EL (cell line): ENCODE measurements at places on chromosomes 5 and 9.

DNA sequence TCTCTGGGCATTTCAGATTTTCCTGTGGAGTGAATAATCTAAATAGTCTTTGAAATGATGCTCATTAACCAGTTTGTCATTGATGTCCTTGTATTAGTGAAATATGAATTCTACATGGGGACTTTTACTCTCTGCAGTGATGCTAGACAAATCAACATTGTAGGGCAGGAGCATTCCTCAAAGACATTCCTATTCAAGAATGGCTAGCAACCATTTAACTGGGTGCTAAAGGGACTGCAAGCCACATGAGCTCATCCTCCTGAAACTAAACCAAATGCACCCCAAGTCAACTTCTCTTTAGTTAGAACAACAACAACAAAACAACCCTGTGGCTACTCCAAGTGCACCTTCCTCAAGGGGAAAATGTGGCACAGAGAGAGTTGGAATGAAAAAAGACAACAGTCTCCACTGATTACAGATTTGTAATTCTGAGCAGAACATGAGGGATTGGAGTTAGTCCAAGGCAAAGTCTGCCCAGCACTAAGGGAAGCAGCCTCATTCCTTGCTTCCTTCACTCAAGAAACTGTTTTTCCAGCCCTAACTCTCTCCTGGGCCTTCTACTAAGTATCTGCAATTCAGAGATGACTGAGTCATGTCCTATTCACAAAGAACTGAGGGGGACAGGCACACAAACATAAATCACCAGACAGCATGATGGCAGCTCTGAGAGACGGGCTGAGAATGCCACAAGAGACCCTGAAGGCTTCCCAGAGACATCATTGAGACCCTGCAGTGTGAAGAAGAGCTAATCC lies 82.0 kb upstream of the WWC1 start:
- no peak for DNase-seq

- DNase-seq = no peak
Measured at GRCh38 chr5:102537011-102537410, 38.2 kb upstream of the SLCO6A1 start.

DNA sequence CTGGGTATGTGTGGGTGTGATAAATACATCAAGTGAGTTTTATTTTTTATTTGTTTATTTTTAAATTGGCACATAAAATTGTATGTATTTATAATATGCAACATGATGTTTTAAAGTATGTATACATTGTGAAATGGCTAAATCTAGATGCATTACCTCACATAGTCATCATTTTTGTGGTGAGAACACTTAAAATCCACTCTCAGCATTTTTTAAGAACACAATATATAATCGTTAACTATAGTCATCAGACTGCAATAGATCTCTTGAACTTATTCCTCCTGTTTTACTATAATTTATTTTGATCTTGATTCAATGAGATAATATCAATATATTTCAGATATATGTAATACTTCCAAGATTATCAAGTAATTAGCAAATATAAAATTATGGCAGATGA lies 93.9 kb upstream of the ALDH1A1 start:
- no peak for DNase-seq

- no peak for DNase-seq
Measured at GRCh38 chr9:69081261-69081660, 45.7 kb downstream of the FXN start.

DNA sequence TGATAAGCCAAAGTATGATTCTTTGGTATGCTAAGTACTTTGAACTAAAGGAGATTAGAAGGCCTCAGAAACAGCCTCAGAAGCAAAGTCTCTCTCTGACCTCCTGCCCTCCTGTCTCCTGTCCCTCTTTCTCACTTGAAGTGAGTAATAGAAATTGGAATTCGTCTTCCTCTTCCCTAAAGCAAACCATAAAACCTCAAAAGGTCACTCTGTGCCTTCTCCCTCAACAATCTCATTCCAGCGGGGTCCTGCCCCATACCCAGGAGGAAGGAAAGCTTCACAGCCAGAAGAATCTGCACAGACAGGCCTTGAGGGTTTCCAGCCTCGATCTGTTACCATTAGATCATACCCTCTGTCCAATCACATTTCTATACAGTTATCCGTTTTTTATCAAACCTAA lies 87.8 kb downstream of the HAPLN1 start:
- peak; percentile 83 for DNase-seq
